ENCODE measurements at places on chromosomes 5 and 9. TPM values are rescaled to one million over a fixed set of nuclear protein-coding genes. Genes with fewer than 3 reads are reported as not detected.

- DNase-seq: no peak
Measured at GRCh38 chr5:2019716-2020115, 137.0 kb upstream of the IRX4 start.

GRCh38 chr5:135559354-135559753 lies 19.4 kb downstream of the CXCL14 start:
- DNase-seq: no peak

The FST gene
- 1.4 TPM for total RNA-seq

GRCh38 chr5:157959370-157959769 lies 100.4 kb upstream of the CLINT1 start:
- DNase-seq: no peak

- no peak for DNase-seq
Measured at GRCh38 chr9:134461426-134461982, 135.2 kb downstream of the RXRA start.

The MYMK gene
- not detected for total RNA-seq

GRCh38 chr9:89837162-89837933 lies 232.5 kb downstream of the GADD45G start:
- no peak for DNase-seq

DNA sequence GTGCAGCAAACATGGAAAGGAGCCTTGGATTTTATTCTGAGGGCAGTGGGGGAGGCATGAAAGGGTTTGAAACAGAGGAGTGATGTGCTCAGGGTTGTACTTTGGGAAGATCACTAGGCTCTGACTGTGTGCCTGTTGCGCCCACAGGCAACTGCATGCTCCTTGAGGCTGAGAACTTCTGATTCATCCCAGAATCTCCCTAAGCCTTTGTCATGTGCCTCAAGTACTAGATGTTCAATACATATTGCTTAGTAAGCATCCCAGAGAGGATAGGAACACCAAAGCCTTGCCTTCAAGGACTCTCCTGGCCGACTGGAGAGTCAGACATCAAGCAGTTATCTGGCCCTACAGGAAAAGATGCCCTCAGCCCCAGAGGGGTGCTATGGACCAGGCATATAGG lies 54.1 kb downstream of the ARHGEF37 start:
- no peak for DNase-seq

The MARCHF11 gene
- total RNA-seq: not detected

The CDC20B gene
- total RNA-seq: 0.07 TPM

Data from pulmonary artery endothelial cell (primary cell).